Left colon (tissue), 2 donors: ENCODE measurements at places on chromosomes 5 and 9. TPM values are rescaled to one million over a fixed set of nuclear protein-coding genes. Genes with fewer than 3 reads are reported as not detected.

Gene EFNA5
- total RNA-seq, result 10.4 TPM

Gene SLC27A6
- 0.34 TPM for total RNA-seq

Gene CCDC171
- 3.2 TPM for total RNA-seq

Gene AJM1
- total RNA-seq, result 10.4 TPM

Gene NSD1
- 55.6 TPM for total RNA-seq

Gene CLIC3
- total RNA-seq, result 3.2 TPM

Gene ISCA1
- 25.1 TPM for total RNA-seq

Gene ELOVL7
- total RNA-seq, result 30.0 TPM

Gene IL9
- not detected for total RNA-seq

Gene RFESD
- 0.55 TPM for total RNA-seq

Gene ABL1
- total RNA-seq, result 93.9 TPM

Gene GCNT1
- total RNA-seq, result 30.8 TPM

Gene SPAAR
- 2.1 TPM for total RNA-seq

Gene WDR38
- total RNA-seq, result not detected

Gene NIM1K
- total RNA-seq, result 0.20 TPM

Gene AQP7
- total RNA-seq, result 21.0 TPM

Gene PCDHGB2
- total RNA-seq, result 1.7 TPM

Gene NTNG2
- total RNA-seq, result 1.1 TPM

Gene SPATA9
- 0.31 TPM for total RNA-seq

Gene COL27A1
- 3.7 TPM for total RNA-seq

Gene FCN2
- total RNA-seq, result not detected

Gene REEP2
- total RNA-seq, result 0.55 TPM

Gene NUDT12
- total RNA-seq, result 20.3 TPM

Gene GGTA1
- total RNA-seq, result 5.6 TPM

Gene SEMA6A
- 103 TPM for total RNA-seq

Gene OR2Y1
- total RNA-seq, result not detected

Gene EEIG1
- 157 TPM for total RNA-seq

Gene NR5A1
- not detected for total RNA-seq

Gene SLC25A2
- 0.95 TPM for total RNA-seq

Gene SPATA31C2
- not detected for total RNA-seq

Gene TLR4
- total RNA-seq, result 12.8 TPM

Gene PCDHGB1
- total RNA-seq, result 1.1 TPM

Gene SAXO1
- total RNA-seq, result not detected

Gene C5orf52
- total RNA-seq, result 3.6 TPM

Gene CD14
- total RNA-seq, result 65.7 TPM

Gene ERAP2
- total RNA-seq, result 35.3 TPM

Gene SLC6A7
- total RNA-seq, result 30.4 TPM

Gene FLT4
- total RNA-seq, result 4.7 TPM

Gene PFN3
- not detected for total RNA-seq

Gene GABRA1
- not detected for total RNA-seq

Gene PRDM12
- not detected for total RNA-seq

Gene PRUNE2
- total RNA-seq, result 80.5 TPM

Gene C1QTNF2
- total RNA-seq, result 0.73 TPM

Gene SLC31A2
- total RNA-seq, result 26.3 TPM

Gene NEUROG1
- not detected for total RNA-seq

Gene CRHBP
- not detected for total RNA-seq

Gene SLC46A2
- total RNA-seq, result not detected

Gene TMEM215
- total RNA-seq, result not detected

Gene CLK4
- total RNA-seq, result 22.2 TPM

Gene TAF11L9
- total RNA-seq, result not detected

Gene ZFP2
- 0.95 TPM for total RNA-seq

Gene RAD23B
- 93.9 TPM for total RNA-seq

Gene BTNL8
- 134 TPM for total RNA-seq

Gene TAL2
- not detected for total RNA-seq

Gene SLC36A2
- total RNA-seq, result not detected

Gene FOXD1
- total RNA-seq, result not detected

Gene ACTBL2
- total RNA-seq, result not detected

Gene UNC13B
- 69.4 TPM for total RNA-seq

Gene DOLPP1
- 53.1 TPM for total RNA-seq

Gene IGFBPL1
- total RNA-seq, result 0.25 TPM
